ENCODE measurements at places on chromosomes 12 and 14.

GRCh38 chr14:65179918-65180724 lies 77.8 kb upstream of the MAX start:
- DNase-seq = peak; percentile 37

DNA sequence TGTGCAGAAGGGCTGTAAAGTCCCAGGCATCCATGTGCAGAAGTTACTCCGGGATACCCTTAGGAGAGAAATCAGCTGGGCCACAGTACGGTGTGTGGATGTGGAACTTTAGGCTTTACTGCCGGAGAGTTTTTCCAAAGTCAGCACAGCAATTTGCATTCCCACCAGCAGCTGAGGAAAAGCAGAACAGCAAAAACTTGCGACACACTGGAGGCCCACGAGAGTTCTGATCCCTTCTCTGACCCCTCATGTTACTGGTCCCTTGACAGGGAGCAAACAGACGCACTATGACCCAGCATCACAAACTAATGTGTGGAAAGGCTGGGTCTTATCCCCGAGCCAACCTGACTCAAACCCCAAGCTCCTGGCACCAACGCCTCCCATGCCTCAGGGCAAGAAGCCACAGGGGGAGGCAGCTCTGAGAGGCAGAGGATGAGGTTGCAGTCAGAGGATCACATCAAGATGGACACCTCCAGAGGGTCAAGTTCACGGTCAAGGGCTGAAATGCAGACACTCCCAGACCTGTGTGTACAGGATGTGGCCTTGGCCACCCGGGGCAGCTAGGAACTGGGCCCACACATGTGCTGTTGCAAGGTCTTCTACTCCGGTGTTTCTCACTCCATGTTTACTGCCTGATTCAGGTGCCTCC lies 38.6 kb downstream of the CCDC88C start:
- DNase-seq = no peak

- DNase-seq = peak; percentile 18
Observed at GRCh38 chr12:13208533-13209435, 12.3 kb downstream of the EMP1 start.

DNA sequence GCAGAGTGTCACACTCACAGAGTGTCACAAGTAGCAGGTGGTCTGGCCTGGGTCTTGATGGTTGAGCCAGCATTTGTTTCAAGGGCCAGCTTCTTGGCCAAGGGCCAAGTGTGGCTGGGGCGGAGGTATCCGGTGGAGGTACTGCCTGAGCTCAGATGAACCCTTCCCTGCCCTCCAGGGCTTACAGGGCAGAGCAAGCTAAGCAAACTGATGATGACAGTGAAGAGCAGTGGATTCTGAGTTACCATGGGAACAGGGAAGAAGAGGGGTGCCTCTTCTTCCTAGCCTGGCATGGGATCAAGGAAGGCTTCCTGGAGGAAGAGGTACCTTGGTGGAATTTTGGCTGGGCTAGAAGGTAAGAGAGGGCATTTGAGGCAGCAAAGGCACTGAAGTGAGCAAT lies 35.7 kb downstream of the MVK start:
- no peak for DNase-seq

GRCh38 chr12:76713130-76713529 lies 50.8 kb upstream of the ZDHHC17 start:
- no peak for DNase-seq

GRCh38 chr12:62525271-62525670 lies 58.6 kb downstream of the MON2 start:
- DNase-seq = no peak

GRCh38 chr12:2283480-2283879 lies 230.7 kb downstream of the CACNA1C start:
- DNase-seq = no peak

DNA sequence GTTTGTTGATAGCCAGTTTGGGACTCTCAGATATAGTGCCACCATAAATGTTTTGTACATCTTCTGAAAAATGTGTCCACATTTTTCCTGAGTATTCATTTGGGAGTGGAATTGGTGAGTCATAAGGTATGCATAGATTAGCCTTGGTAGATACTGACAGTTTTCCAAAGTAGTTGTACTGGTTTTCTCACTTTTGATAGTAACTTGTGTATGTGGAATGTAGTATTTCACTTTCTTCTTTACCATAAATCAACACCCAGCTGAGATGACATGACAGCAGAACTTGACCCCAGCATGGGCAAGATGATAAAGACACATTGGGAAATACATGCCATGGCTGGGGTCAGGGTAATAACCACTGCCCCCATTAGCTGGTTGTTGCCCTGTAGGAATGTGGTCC lies 5.4 kb downstream of the FBXW8 start:
- no peak for DNase-seq

DNA sequence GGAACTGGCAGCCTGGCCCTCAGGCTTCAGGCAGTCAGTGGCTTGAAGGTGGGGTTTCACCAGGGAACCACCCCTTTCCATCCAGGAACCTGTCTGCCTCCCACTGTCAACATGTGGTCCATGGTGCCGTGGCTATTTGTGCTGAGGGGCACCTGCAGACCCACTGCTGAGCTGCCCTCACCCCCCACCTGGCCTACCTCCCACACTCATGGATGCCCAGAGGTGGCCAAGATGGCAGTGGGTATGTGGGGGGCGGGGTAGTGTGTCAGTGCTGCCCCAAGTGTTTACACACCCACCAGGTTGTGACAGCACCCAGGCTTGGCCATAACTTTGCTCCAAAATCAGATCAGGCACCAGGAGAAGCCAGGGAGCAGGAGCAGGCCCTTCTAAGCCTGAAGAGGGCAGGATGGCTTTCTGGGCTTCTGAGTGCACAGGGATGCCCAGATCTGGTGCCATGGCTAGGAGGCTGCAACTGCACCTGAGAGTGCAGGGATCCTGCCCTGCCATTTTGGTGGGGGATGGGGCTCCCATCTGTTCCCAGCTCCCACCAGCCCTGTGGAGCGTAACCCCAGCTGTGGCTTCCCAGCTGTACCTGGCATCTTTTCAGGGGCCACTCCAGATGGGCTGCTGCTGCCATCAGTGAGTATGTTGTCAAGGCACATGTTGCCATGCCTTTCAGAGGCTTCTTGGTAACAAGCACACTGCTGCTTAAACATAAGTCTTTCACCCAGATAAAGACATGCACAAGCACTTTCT lies 263.9 kb downstream of the LRIG3 start:
- DNase-seq = no peak

DNA sequence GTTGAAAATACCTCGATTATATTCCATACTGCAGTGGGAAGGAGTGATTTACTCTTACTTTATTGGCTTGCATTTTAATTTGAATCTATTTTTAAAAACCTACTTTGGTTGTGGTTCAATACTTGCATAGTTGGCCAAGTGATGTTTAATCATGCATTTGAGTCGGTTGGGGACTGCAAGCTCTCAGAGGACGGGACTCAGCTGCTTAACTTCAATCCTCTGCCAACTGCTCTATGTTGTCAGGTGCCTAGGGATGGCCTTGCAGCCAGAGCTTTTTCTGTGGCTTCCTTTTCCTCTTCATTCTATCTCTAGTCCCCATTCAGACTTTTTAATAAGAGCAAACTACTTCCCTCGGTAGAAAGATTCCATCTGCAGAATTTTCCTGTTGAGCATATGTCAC lies 53.4 kb upstream of the KRR1 start:
- DNase-seq = no peak

DNA sequence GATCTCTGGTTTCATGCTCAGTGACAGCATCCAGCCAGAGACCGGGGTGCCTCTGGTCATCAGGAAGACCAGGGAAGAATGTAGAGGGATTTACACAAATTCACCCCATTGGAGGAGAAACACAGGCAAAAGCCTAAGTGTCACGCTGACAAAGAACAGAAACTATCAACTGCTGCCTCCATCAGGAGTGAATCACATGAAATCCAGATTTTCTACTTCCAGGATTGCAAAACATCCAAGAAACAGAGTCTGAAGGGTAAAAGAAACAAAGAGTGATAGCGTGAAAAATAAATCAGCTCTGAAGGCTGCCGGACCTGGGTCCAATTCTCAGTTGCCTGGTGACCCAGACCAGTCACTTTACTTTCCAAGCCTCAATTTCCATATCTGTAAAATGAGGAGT lies 136.1 kb upstream of the MAP1LC3B2 start:
- no peak for DNase-seq

DNA sequence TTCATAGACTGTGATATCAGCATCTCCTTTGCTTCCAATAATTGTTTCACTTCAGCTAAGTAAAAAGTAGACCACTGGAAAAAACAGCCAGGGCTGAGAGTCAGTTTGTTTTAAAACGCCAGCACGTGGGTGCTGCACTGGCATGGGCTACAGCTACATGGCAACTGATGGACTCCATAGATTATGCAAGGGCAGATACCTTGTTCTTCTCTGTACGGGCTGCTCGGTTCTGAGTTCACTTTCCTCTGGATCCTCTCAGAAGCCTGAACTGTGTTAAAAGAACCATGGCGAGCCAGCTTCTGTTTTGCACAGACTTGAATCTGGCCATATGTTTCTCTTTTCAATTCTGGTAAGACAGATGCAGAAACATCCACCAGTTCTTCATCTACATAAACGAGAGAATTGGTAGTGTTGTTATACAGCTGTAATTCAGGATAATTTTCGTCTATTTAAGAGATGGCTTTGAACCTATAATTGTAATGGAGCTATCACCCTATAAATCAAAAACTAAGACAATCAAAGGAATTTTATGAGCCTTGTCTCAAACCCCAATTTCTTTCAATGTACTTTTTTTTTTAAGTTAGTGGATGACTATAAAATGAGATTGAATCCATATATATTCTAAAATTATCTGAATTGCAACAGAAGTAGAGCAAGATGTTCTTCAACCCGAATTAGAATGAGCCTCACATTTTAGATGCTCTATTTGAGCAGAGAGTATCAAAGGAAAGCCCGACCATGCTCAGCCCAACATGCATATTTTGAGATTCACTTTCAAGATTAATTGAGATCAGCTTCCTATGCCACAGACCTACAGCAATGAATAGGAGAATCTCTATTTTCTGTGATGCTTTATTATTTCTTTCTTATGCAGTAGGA lies 31.5 kb downstream of the E2F7 start:
- DNase-seq = no peak

- DNase-seq = no peak
Observed at GRCh38 chr12:125406131-125406530, 340.9 kb downstream of the AACS start.

- DNase-seq = no peak
Observed at GRCh38 chr14:50263321-50263720, 31.9 kb upstream of the SOS2 start.
